ENCODE measurements at places on chromosomes 5 and 9.

- DNase-seq, result no peak
These were observed 255.2 kb downstream of the AOPEP start for GRCh38 chr9:94981723-94982090.

- DNase-seq, result no peak
These were observed 104.0 kb upstream of the BNC2 start for GRCh38 chr9:16974436-16974835.

- no peak for DNase-seq
These were observed 228.3 kb downstream of the IRX2 start for GRCh38 chr5:2523180-2523579.

GRCh38 chr5:143887903-143888665, 76.1 kb downstream of the HMHB1 start:
- no peak for DNase-seq

- no peak for DNase-seq
These were observed 51.1 kb downstream of the PDE6A start for GRCh38 chr5:149893403-149893931.

- DNase-seq, result no peak
These were observed 68.6 kb downstream of the VCAN start for GRCh38 chr5:83540105-83540504.

GRCh38 chr5:181204113-181204825, 727 bp downstream of the TRIM7 start:
- no peak for DNase-seq

- no peak for DNase-seq
These were observed 30.0 kb upstream of the CAMLG start for GRCh38 chr5:134708301-134708700.

Measured in CD4-positive, alpha-beta T cell treated with Interferon alpha-2 for 1 hour (primary cell).